ENCODE measurements at places on chromosomes 7 and 10.

DNA sequence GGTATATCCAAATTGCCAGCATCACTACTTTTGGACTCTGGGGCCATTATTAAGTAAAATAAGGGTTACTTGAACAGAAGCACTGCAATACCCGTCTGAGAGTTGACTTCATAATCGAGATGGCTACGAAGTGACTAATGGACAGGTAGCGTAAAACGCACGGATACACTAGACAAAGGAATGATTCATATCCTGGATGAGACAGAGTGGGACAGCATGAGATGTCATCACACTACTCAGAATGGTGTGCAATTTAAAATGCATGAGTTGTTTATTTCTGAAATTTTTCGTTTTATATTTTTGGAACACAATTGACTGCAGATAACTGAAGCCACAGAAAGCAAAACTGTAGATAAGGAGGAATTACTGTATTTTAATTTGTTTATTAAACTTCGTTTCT, 421.5 kb upstream of the LRGUK start:
- DNase-seq = no peak

DNA sequence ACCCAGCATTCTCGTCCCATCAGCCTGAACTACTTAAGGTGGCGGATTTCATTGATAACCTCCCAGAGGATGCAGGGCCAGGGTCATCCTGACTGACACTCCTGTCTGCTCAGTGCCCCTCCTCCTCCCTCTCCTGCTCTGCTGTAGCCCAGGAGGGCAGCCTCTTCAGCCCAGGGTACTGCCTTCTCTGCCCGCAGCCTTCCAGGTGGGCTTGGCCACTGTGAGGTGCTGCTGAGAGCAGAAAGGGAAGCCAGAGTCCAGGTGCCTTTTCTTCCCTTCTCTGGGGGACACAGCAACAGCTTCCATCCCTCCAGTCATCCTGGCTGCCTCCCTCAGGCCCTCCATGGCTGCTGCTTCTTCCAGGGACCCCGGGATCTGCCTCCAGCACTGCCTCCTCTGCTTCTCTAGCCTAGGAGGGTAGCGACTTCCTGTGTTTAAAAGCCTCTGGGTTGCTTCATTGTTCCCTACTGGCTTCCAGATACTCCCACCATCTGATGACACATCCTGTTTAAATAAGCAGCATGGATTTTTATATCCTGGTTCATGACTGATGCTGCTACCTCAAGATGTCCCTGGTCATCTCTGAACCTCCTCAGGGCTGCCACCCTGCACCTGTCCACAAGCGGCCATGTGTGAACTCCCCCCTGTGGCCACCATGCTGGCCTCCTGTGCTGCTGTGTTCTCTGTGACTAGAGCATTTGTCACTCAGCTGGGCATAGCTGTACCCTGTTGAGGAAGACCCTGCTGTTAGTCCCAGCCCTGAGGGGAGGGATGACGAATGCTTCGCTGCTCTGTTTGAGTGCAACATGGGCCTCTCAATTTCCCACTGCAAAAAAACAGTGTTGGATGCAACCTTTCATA, 55.8 kb downstream of the AKR1C4 start:
- no peak for DNase-seq

- no peak for DNase-seq
Observed at GRCh38 chr10:51699145-51699474, 285 bp downstream of the CSTF2T start.

DNA sequence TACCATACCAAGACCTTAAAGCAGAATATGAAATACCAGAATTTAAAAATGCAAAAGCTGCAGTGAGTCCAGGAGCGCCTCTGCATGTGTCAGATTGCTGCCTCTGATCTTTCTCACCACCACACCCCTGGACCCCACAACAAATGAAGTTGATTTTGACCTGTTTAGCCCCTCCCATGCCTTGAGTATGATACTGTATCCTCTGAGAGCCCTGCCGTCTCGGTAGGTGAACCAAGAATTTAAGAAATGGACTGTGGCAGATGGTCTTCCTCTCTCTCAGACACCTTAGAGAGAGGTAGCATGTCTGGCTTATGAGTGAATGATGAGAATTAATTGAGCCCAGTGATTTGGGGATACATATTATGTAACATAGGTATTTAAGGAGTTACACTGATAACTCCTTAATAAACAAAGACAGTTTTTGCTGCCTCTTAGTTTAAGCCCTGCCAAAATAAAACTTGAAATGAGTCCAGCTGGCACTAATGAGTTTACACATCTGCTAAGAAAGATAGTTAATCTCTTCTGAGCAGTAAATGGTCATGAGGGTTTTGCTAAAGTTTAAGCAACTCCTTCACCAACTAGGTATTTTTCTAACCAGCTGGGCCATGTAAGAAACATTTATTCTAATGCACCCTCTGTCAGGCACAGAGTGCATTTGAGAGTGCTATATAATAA, 4.5 kb upstream of the TFPI2 start:
- DNase-seq = no peak

Data from stimulated activated CD4-positive, alpha-beta T cell treated with anti-CD3 and anti-CD28 coated beads, TNF-alpha, amount 100 ng/mL, for 24 hours (primary cell).